ENCODE measurements at places on chromosomes 5 and 9.

DNA sequence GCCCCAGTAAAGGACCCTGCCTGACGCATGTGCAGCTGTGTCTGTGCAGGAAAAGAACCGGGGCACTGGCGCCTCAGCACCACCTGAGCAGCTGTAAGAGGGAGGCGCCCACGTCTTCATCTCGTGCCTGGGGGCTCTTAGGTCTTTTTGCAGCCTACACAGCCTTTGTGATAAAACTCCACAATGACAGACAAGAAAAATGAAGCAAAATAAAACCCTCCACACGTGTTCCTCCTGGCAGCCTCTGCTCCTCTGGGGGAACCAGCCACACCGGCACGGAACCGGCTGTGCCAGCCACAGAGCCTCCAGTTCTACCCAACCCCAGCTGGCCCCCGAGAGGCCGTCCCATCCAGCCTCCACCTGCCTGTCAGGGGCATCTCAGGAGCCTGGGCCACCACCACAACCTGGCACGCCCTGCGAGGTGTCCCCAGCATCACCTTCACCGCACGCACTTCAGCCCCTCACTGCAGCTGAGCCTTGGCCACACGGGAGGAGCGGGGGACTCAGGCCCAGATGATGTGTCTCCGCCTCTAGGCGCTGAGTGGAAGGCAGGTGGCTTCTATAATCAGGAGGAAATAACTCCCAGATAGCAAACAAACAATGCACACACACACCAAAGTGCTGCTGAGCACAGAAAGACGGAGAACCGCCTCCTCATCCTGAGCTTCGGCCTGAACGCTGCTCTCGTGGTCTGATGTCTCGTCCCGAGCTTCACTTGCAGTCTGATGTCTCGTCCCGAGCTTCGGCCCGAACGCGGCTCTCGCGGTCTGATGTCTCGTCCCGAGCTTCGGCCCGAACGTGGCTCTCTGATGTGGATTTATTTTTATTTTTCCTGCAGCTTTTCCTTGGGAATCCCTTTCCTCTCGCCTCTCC lies 28.6 kb upstream of the NSMF start:
- DNase-seq, result no peak

DNA sequence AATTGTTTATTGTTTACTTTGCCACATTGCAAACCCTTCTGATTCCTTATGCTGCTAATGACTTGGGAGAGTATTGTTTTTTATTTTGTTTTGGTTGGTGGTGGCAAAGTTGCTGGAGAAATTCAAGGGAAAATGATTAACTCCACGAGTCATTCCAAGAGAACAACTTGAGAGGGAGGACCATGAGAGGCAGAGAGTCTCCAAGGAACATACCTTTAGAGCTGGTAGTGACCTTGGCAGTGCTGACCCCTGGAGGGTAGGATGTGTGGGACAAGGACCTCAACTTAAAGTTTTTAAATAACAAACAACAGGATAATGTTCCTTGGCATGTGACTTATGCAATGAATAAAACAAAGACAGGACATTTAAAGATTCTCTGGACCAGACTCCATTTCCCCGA lies 139.7 kb downstream of the LRRC70 start:
- DNase-seq, result no peak

DNA sequence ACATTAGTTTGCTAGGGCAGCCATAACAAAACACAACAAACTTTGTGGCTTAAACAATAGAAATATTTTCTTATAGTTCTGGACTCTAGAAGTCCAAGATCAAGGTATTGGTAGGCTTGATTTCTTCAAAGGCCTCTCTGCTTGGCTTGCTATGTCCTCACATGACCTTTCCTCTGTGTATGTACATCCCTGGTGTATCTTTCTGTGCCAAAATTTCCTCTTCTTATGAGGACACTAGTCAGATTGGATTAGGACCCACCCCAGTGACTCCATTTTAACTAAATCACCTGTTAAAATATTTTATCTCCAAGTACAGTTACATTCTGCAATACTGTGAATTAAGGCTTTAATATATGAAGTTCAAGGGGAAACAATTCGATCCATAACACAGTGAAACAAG lies 168.9 kb upstream of the CCNH start:
- DNase-seq, result no peak

- DNase-seq, result no peak
Observed at GRCh38 chr5:74212336-74212735, 428.2 kb downstream of the ENC1 start.

DNA sequence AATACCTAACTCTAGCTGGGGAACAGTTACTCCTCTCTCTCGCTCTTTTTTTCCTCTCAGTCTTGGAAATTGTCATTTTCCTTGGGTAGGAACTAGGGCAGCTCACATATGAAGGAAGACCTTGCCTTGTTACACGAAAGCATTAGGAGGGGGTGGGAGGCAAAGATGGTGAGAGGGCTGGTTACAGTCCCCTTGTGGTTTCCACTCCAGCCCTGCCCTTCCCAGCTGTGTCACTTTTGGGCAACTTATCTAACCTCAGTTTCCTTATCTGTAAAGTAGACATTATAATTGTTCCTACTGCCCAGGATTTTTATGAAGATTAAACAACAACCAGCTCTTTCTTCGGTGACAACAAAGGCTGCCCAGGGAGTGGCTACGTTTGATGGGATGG lies 196.2 kb upstream of the CLINT1 start:
- DNase-seq, result no peak

DNA sequence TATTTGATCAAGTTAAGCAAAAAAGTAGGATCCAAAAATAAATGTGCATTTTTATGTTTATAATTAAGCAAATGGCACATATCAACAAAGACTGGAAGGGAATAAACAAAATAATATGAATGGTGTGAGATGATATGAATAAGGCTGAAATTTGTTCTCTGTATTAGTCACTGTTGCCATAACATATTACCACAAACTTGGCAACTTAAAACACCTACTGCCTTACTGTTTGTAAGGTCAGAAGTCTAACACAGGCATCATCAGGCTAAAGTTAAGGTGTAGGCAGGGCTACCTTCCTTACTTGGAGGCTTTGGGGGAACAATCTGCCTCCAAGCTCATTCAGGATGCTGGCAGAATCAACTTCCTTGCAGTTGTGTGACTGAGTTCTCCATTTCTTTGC lies 19.3 kb downstream of the PGGT1B start:
- DNase-seq, result no peak

GRCh38 chr9:133994353-133995011 lies 2.4 kb upstream of the VAV2 start:
- no peak for DNase-seq

DNA sequence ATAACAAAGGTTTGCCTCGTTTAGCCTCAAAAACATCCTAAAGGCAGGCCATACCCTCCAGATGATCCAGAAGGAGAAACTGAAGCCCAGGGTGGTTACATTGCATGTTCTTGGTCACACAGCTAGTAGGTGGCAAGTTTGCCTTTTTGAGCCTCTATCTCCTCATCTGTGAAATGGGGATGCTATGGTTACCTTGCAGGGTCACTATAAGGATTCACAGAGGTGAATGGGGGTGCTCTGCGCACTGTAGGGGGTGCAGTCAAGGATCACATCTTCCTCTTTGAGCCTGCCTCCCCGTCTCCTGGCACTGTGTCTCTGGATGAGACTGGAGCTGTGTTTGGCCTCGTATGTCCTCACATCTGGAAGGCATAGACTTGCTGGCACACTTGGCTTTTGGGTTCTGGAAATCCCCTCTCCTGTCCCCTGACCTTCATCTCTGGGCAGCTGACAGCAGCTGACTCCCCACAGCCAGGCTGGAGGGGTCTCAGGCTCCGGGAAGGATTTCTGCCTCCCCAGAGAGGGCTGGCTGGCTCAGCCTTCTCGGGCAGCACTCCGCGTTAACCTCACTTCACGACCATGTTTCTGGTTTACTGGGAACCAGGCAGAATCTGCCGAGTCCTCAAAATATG lies 167.7 kb downstream of the RGS3 start:
- peak; percentile 46 for DNase-seq

DNA sequence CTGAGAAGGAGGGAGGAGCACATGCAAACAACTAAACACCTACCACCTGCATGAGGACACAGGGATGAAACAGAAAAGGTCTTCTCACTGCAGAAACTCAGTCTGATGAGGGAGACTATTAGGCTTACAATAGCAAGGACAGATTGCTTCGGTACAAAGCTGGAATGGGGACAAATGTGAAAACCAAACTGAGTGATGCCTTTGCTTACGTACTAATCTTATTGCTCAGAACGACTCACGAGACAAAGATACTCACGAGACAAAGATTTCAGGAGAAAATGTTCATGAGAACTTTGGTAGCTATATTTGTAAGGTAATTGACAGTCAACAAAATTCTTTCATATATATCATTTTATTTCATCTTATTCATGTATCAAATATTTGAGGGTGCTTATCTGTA lies 71.9 kb upstream of the TAF1L start:
- DNase-seq, result no peak

DNA sequence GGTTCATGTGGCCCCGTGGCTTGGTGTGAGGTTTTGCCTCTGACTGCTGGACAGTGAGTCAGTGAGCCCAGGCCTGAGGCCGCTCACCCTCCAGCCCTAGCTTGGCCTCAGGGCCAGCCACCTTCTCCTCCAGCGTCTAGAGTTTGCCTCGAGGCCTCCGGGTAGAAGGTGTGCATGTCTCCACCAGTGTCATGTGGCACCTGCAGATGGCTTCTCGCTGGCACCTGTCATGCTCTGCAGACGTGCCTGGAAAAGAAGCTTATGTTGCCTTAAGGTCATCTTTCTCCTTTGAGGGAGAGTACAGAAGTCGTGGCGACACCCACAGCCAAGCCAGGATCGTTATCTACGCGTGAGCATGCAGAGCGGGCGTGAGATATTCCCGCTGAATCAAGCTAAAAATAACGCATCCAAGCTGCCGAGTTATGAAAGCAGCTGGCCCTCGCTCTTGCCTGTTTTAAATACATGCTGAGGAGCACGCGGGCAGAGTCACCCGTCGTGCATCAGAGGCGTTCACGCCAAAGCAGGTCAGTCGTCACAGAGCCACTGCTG lies 79.7 kb upstream of the FCN2 start:
- DNase-seq, result no peak

DNA sequence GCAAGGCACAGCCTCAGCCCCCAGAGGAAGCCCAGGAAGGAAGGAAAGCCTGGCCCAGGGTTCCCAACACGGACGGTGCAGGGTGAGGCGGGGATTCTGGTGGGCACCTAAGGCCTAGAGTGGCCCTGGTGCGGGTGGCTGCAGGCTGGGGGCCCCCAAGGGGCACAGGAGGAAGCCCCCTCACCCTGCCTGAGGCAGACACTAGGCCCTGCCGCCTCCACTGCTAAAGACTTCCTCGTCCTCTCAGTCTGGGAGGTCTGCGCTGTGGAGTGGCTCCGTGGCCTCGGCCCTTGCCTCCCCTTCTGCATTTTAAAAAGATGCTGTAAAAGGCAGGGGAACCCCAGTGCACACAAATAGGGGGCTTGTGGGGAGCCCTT lies 3.4 kb downstream of the SLC9A3 start:
- no peak for DNase-seq

GRCh38 chr5:79831381-79832309 lies 142.0 kb downstream of the CMYA5 start:
- no peak for DNase-seq

- no peak for DNase-seq
Observed at GRCh38 chr5:56735849-56736641, 79.3 kb upstream of the MAP3K1 start.

GRCh38 chr5:135332519-135333150 lies 66.4 kb downstream of the MACROH2A1 start:
- peak; percentile 17 for DNase-seq

DNA sequence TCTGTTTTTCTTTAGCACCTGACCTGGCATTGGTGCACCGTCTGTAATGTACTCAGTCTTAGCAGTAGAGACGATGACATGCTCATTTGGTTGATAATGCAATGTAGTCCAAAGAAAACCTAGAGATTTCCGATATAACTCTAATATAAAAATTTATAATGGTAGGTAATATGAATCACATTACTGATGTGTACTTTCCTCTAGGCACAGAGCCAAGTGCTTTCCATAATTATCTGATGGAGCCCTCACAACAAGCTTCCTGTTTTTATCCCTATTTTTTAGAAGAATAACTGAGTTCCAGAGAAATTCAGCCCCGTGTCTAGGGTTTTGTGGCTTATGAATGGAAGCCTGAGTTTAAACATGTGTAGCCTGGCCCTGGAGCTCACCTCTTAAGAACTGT lies 53.7 kb downstream of the KDM4C start:
- no peak for DNase-seq

DNA sequence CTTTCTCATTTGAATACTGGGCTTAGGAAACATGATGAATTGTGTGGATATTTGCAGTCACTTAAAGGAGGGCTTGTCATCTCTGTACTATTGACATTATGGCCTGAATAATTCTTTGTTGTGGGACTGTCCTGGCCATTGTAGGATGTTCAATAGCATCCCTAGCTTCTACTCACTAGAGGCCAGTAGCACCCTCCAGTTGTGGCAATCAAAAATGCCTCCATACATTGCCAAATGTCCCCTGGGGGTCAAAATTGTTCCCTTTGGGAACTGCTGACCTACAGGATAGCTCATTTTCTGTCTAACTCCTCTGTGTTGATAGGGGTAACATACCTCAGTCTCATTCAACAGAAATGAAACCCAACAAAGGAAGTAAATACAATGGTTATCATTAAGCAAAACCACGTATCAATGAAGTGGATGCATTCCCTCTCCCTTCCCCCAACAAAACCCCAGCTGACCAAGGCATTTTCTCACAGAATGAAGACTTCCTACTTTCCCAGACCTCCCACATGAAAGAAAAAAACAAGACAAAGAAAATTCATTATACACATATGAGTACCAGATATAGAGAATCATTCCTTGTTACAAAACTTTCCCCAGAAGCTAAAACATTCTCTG lies 18.1 kb downstream of the FYB1 start:
- no peak for DNase-seq

GRCh38 chr5:37598733-37599132 lies 219.6 kb downstream of the WDR70 start:
- DNase-seq, result no peak

DNA sequence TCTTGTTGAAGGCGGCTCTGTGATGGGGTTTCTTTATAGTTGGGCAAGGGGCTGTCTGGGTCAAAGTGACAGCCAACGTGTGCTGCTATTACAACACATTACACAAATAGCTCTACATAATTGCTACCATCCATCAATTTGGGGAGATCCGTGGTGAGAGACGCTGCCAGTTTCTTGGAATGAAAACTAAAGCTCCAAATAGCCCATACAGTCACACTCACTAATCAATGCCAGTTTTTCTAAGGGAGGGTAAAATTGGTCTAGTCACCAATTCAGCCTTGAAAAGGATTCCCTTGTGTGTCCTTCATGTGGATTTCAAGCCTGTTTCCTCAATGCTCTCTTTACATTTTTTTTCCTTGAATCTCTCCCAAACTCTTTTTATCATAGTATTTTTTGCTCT lies 343.3 kb upstream of the KLF4 start:
- no peak for DNase-seq

GRCh38 chr5:170528976-170529375 lies 25.2 kb downstream of the KCNIP1 start:
- no peak for DNase-seq

GRCh38 chr5:9686216-9686615 lies 56.1 kb upstream of the TAS2R1 start:
- DNase-seq, result peak; percentile 13

- no peak for DNase-seq
Observed at GRCh38 chr5:132669455-132669820, 4.4 kb upstream of the IL4 start.

- no peak for DNase-seq
Observed at GRCh38 chr5:132445930-132446329, 44.6 kb downstream of the IRF1 start.
